ENCODE measurements at places on chromosomes 7 and 10.
A peak's percentile ranks its signal among the peaks of the same experiment; 100 is the strongest.

- no peak for DNase-seq
Observed at GRCh38 chr7:158364451-158364850, 223.2 kb downstream of the PTPRN2 start.

DNA sequence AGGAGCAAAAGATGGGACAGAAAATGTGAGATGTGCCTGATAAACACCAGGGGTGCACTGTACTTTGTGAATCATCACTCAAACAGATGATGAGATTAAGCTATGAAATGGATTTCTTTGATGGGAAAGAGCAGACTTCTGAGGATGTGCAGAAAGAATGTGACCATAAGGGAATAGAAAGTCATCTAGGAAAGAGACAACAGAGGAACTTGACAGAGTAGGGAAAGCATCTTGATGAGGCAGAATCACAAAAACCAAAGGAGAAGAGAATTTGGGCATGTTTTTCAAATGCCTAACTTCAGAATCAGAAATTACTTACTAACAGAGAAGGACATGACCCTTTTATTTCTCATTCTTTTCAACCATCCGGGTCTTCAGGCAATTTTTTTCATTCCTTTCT is 82.4 kb upstream of the LRRTM3 start:
- no peak for DNase-seq

GRCh38 chr7:12469568-12469967 is 65.9 kb upstream of the VWDE start:
- no peak for DNase-seq

- no peak for DNase-seq
Observed at GRCh38 chr10:71845410-71846405, 5.3 kb downstream of the PSAP start.

- DNase-seq = peak; percentile 77
Observed at GRCh38 chr7:54839575-54840213, 80.7 kb upstream of the SEC61G start.

All from fibroblast of lung (primary cell).